Smooth muscle cell of trachea (primary cell): ENCODE measurements at places on chromosomes 16 and 17. TPM values are rescaled to one million over a fixed set of nuclear protein-coding genes. Genes with fewer than 3 reads are reported as not detected.

HLF gene
- total RNA-seq: under 0.01 and 0.17 TPM in 2 replicates

PDPK1 gene
- total RNA-seq: 19.9 and 28.1 TPM in 2 replicates

TOP3A gene
- 18.5 and 29.5 TPM in 2 replicates for total RNA-seq

KRTAP4-9 gene
- total RNA-seq: not detected in 2 replicates

CCL2 gene
- total RNA-seq: 2.3 and 50.4 TPM in 2 replicates
